ENCODE measurements at places on chromosomes 7 and 10.
A peak's percentile ranks its signal among the peaks of the same experiment; 100 is the strongest.

DNA sequence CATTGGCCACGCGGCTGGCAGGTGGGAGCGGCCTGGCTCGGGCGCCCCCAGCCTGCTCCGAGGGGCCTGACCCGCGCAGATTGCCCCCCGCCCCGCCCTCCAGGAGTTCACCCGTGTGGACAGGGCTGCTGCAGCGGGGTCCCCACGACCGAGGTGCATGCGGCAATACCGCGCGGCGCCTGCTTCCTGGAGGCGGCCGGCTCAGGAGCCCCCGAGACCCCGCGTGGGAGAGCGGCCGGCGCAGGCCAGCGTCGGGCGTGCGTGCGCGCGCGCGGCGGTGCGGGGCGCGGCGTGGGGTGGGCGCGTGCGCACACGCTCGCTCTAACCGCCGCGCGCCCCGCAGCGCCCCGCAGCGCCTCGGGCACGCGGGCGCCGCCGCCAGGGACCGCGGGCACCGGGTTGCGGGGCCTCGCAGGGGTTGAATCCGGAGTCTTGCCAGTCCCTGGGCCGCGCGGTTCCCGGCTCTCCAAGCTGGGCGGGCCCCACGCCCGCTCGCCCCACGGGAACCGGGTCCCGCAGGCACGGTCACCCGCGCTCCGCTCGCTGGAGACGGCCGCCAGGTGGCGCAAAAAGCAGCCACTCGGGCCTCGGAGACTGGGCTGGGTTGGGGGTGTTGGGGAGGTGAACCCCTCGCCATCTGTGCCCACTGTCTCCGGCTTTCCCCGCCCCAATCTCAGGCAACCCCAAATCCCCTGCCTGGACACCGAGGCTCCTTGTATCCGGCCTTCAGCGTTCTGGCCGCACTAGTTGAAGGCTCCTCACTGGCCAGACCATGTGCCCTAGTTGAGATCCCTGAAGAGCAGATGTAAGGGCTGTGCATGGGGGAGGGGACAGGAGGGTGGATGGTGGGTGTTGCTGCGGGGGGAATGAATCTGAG lies 1.3 kb upstream of the ACHE start:
- no peak overlapping the region for H3K27ac ChIP-seq
- peak overlapping the region; percentile 40 for H3K4me3 ChIP-seq
- peaks cover 10% of the 10 kb centered on the region for H3K36me3 ChIP-seq

GRCh38 chr10:31278279-31278941 lies 40.6 kb upstream of the ZEB1 start:
- H3K4me3 ChIP-seq = no peak overlapping the region
- H3K27ac ChIP-seq = no peak overlapping the region
- H3K27me3 ChIP-seq = no peaks in the 10 kb centered on the region
- no peaks in the 10 kb centered on the region for H3K4me1 ChIP-seq
- DNase-seq = peak; percentile 37

DNA sequence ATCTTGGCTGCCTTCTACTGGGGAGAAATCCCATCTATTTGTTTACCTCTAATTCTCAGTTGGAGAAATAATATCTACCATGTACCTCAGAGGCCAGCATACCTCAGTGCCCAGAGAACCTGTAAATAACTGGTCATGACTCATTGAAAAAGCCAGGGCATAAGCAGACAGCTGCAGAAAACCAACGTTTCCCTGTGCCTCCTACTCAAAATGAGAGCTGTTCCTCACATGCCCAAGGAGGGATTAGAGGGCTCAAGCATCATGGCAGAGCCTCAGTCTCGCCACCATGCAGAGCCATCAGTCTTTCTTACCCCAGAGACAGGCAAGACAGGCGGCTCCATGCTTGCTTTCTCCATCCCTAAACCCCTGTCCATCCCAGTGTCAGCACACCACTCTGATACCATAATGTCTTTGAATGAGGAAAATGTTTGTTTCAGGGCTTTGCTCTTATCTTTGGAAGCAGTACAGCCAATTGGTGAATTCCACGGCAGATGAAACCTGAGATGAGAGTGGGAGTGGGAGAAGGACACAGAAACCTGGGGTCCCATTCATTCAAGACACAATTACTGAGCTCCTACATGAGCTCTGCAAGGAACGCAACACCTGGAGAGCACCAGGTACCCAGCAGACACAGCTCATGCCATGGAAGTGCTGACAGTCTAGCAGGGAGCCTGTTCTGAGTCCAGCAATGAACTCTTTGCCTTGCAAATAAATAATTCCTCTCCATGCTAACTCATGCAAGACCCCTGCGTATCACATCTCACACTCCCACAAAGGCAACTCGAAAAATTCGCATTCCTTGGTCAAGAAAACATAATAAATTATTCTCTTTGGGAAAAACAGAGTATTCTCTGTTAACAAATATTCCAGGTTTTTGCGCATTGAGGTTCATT lies 21.1 kb downstream of the PON1 start:
- no peaks in the 10 kb centered on the region for H3K4me1 ChIP-seq
- no peaks in the 10 kb centered on the region for H3K36me3 ChIP-seq
- no peaks in the 10 kb centered on the region for H3K27me3 ChIP-seq
- no peak overlapping the region for H3K4me3 ChIP-seq

DNA sequence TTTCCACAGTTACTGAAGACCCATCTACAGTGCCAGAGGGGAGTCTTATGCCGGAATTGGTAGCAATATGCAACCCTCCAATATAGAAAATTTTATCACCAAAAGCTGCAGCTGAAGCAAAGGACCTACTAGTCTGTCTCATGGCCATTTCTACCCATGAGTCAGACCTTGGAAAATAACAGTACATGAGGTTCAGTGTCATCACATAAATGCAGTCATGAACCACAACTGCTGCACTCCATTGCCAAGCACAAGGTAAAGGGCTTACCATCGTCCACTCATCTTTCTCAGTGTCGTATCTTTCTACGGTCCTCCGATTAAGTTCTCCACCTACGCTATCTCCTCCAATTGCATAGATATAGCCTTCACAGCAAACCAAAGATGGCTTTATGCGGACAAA lies 21.8 kb downstream of the KBTBD2 start:
- DNase-seq = no peak

DNA sequence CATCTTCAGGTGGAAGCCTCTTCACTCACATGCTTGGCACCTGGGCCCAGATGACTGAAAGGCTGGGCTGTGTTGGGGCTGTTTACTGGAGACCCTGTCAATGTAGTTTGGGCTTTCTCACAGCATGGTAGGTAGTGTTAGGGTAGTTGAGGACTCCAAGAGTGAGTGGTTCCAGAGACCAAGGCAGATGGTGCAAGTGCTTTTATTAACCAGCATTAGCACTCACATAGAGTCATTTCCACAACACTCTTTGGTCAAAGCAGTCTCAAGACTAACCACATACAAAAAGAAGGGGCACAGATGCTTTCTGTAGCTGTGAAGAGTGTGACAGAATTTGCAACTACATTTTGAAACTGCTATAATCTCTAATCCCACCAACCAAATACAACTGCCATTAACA lies 135.0 kb downstream of the RTKN2 start:
- H3K27me3 ChIP-seq = no peaks in the 10 kb centered on the region
- H3K4me1 ChIP-seq = no peaks in the 10 kb centered on the region
- DNase-seq = no peak
- no peaks in the 10 kb centered on the region for H3K36me3 ChIP-seq
- H3K4me3 ChIP-seq = no peak overlapping the region

- no peak overlapping the region for H3K4me3 ChIP-seq
- H3K27ac ChIP-seq = no peak overlapping the region
- no peaks in the 10 kb centered on the region for H3K27me3 ChIP-seq
Observed at GRCh38 chr7:20158684-20159083, 58.5 kb downstream of the MACC1 start.

DNA sequence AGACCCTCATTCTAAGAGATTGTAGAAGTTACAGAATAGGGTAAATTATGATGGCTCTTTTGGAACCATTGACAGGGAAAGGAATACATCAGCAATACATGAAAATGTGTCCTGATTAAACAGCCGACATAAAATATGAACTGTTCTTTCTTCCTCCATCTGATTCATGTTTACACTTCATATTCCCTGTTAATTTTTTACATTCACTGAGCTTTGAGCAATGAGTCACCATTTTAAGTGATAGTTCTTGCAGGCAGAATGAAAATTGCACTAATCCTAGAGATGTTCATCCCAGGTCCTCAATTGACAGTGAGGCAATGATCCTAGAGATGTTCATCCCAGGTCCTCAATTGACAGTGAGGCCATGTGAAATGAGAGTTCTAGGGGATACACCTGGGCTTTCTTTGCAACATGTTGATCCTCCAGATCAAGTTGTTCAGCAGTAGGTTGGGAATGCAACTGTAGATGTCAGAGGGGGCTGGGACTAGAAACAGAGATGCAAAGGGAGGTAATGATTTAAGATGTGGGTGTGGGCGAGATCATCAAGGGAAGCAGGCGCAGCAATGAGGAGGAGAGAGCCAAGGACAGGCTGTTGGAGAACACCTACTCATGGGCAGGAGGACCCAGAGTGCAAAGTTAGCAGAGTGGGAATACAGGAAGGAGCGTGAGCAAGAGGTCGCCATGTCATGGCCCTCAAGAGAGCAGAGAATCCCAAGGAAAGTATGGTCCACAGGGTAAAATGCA lies 138.7 kb downstream of the ZNF365 start:
- H3K4me3 ChIP-seq = no peak overlapping the region
- no peaks in the 10 kb centered on the region for H3K27me3 ChIP-seq
- H3K4me1 ChIP-seq = no peaks in the 10 kb centered on the region
- no peak overlapping the region for H3K27ac ChIP-seq

- H3K4me1 ChIP-seq = no peaks in the 10 kb centered on the region
- no peaks in the 10 kb centered on the region for H3K27me3 ChIP-seq
- H3K27ac ChIP-seq = no peak overlapping the region
- H3K4me3 ChIP-seq = no peak overlapping the region
- no peak for DNase-seq
Observed at GRCh38 chr10:11439523-11440053, 171.9 kb downstream of the USP6NL start.

GRCh38 chr7:142974626-142975025 lies 12.5 kb upstream of the KEL start:
- H3K4me3 ChIP-seq = no peak overlapping the region
- no peaks in the 10 kb centered on the region for H3K36me3 ChIP-seq
- H3K27ac ChIP-seq = no peak overlapping the region
- no peak for DNase-seq
- no peaks in the 10 kb centered on the region for H3K27me3 ChIP-seq

GRCh38 chr10:47378606-47379444 lies 5.3 kb downstream of the ZNF488 start:
- H3K27ac ChIP-seq = no peak overlapping the region
- DNase-seq = no peak

DNA sequence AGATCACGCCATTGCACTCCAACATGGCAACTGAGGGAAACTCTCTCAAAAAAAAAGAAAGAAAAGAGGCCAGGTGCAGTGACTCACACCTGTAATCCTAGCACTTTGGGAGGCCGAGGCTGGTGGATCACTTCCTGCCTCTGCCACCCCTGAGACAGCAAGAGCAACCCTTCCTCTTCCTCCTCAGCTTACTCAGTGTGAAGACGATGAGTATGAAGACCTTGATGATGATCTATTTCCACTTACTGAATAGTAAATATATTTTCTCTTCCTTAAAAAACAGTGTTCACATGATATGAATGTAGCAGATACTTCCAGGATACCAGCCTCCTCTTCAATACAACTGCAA lies 2.1 kb upstream of the ZKSCAN1 start:
- no peak for DNase-seq
- H3K36me3 ChIP-seq = no peaks in the 10 kb centered on the region
- H3K4me1 ChIP-seq = peaks cover 6% of the 10 kb centered on the region

GRCh38 chr7:4470246-4470645 lies 211.8 kb upstream of the FOXK1 start:
- H3K27me3 ChIP-seq = no peaks in the 10 kb centered on the region
- no peaks in the 10 kb centered on the region for H3K4me1 ChIP-seq
- H3K27ac ChIP-seq = no peak overlapping the region
- no peaks in the 10 kb centered on the region for H3K36me3 ChIP-seq
- no peak for DNase-seq

DNA sequence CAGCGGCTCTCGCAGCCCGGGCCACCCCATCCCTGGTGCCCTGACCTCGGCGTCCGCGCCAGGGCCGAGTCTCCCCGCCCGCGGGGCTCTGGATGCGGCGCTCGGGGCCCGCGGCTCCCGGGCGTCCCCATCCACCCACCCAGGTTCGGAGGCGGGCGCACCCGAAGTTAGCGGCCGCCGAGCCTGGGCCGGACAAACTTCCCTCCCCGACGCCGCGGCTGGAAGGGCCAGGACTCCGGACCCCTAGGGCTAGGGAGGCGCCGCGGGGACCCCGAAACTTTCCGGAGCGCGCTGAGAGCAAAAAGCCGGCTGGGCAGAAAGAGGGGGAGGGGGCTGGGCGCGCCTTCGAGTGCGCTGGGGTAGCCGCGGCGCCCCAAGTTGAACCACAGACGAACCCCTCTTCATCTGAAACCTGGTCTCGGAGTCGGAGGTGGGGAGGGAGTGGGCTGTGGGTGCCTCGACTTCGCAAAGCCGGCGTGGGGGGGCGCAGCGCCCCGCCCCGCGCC lies 3.7 kb upstream of the ELFN1 start:
- peaks cover 78% of the 10 kb centered on the region for H3K27me3 ChIP-seq
- peaks cover 4% of the 10 kb centered on the region for H3K4me1 ChIP-seq
- no peak overlapping the region for H3K27ac ChIP-seq
- no peaks in the 10 kb centered on the region for H3K36me3 ChIP-seq
- no peak for DNase-seq

DNA sequence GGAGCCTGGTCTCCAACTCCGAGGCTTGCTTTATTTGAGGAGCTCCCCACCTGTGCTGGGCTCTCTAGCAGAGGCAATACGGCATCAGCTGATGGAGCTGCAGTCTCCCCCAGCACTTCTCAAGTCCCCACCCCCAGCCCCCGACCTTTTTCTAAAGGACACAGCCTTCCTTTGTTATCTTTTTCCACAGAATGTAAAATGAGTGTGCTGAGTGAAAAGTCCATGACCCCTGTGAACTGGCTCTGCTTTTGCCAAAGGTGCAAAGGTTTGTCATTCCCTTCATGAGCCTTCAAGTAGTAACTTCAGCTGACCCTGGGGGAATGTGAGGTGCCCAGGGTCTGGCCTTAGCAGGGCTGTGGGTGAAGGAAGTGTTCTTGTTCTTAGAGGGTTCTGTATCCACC lies 25.5 kb downstream of the LRRC4 start:
- no peaks in the 10 kb centered on the region for H3K27me3 ChIP-seq
- peaks cover 6% of the 10 kb centered on the region for H3K36me3 ChIP-seq
- DNase-seq = no peak
- no peak overlapping the region for H3K27ac ChIP-seq
- H3K4me3 ChIP-seq = no peak overlapping the region

DNA sequence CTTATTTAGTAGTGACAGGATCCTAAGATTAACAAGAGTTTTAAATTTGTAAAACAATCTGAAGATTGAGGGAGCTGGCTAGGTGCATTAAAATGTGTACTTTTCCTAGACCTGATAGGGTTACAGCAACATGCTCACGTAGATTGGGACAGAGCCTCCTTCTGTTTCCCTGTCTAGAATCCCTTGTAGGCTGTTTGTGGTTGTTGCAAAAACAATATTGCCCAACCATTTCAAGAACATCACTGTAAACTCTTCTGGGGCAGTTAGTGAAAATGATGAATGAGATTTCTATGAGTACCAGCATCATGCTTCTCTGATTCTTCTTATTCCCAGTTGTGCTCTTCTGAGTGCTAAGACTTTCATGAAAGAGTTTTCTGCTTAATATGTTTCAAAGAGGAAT lies 14.7 kb upstream of the CPED1 start:
- peak; percentile 22 for DNase-seq
- H3K27me3 ChIP-seq = no peaks in the 10 kb centered on the region
- H3K36me3 ChIP-seq = peaks cover 8% of the 10 kb centered on the region
- H3K4me3 ChIP-seq = no peak overlapping the region
- H3K4me1 ChIP-seq = no peaks in the 10 kb centered on the region
- no peak overlapping the region for H3K27ac ChIP-seq
